KBM-7 (cell line): ENCODE measurements at places on chromosomes 4 and X.

DNA sequence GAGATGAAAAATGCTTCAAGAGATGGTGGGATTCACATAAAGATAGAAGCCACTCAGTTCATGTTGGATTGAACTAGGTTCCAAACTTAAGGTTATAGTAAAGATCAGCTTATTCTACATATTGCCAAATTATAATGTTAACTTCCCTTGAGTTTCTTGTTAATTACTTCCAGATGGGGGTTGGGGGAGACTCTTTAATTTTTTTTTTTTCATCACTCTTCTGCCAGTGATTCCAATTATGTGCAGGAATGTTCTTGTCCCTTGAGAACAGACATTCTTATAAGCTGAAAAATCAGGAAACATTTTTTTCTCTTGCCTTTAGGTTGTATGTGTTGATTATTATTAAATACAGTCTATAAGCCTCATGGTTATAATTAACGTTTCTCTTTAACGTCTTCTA lies 30.0 kb downstream of the MND1 start:
- no peak for DNase-seq

DNA sequence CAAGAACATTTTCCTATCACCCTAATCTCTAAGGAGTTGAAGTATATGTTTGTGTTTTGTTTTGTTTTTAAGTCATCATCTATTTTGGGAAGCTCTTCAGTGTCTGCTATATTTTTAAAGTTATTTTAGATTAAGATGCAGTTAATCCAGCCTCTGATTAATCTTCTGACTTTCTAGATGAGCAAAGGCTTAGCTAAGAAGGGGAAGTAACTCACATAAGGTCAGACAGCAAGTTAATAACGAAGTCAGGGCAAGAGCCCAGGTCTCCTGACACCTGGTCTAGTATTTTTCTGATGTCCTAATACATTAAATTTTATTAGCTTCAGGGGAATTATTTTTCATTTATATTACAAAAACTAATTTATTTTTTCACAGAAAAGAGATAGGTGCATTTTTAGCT lies 168.5 kb downstream of the SOWAHB start:
- DNase-seq: no peak

GRCh38 chr4:162059656-162060055 lies 104.1 kb downstream of the FSTL5 start:
- no peak for DNase-seq

DNA sequence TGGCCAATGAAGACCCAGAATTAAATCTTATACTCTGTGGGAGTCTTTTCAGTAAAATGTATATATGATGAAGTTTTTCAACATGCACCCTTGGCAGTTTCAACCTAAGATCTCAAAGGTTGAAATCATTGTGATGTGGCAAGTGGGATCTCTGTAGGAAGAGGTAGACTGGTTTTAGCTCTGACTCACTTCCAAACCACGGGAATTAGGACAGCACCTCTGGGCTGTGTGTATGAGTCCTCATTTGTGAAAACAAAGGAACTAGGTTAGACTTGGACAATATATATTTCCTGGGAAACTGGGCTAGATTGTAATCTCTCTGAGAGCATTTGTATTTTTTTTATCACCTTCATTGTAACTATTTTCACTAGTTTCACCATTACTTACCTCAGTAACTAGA lies 333.0 kb downstream of the ADGRL3 start:
- DNase-seq: no peak

DNA sequence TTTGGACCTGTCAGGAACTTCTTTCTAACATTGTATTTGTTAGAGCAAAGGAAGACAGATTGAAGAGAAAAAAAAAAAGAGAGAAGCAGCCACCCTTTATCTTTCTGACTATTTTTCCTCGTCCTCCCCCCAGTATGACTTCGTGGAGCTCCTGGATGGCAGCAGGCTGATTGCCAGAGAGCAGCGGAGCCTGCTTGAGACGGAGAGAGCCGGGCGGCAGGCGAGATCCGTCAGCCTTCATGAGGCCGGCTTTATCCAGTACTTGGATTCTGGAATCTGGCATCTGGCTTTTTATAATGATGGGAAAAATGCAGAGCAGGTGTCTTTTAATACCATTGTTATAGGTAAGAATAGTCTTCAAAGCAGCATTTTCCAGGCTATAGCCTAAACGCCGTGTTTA lies 237.7 kb downstream of the DCTD start:
- DNase-seq: no peak

DNA sequence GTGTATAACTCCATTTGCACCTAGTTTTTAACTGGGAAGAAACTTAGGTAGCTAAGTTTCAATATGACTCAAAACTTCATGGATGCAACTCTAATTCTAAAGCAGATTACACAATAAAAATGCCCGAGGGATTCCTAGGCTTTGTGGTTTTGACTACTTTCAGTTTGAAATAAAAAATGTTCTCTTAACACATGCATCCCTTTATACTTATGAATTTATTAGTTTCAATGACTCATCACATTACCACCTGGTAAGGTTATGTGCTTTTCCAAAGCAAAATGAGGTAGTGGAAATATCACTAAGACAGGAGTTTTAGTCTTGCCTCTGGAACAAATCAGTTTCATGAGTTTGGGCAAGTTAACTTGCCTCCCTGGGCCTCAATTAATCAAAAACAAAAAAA lies 125.5 kb downstream of the OPHN1 start:
- DNase-seq: no peak

DNA sequence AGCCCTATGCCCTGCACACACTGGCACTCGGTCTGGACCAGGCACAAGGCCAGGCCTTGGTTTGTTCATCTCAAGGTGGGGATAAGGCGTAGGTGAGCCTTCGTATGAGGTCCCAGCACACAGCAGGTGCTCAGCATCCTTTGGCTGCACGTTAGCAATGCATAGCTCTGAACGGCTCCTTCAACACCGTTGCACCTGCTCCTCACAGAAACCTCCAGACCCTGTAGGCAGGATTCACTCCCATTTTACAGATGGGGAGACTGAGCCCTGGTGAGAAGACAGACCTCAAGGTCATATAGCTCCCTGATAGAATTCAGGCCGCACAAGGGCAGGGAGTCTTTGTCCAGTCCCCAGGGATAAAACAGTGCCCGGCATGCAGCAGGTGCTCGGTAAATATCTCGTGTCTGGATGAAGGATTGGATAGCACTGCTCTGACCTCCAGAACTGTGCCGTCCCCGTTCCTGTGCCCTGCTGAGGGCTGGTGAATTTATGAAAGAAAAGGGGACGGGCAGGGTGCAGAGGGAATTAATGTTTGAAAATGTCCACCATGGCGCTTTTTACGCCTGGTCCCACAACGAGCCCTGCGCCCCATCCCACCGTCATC lies 2.4 kb downstream of the PPP2R2C start:
- no peak for DNase-seq

GRCh38 chrX:115038406-115038805 lies 21.0 kb upstream of the IL13RA2 start:
- no peak for DNase-seq

DNA sequence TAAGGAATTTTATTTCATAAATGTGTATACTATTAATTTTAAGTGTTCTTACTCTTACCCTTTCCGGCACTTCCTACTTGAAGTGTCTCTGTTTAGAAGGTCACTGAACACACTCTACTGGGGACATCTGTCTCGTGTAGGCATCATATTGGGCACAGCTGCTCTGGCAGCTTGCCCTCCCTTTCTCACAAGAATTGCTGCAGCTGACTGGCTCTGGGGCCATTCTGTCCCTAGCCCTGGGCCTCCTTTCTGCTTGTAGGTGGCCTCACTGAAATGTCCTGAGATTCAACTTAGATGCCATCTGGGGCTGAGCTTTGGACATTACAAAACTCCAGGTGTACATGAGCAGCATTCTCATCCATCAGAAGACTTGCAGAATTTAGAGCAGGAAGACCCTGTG lies 49.6 kb downstream of the SMAD1 start:
- no peak for DNase-seq

GRCh38 chrX:132165651-132166050 lies 37.8 kb upstream of the FRMD7 start:
- no peak for DNase-seq

- no peak for DNase-seq
These were observed 52.2 kb upstream of the FGF13 start for GRCh38 chrX:138763761-138764160.

- no peak for DNase-seq
These were observed 16.0 kb downstream of the ZNF275 start for GRCh38 chrX:153349952-153350351.

DNA sequence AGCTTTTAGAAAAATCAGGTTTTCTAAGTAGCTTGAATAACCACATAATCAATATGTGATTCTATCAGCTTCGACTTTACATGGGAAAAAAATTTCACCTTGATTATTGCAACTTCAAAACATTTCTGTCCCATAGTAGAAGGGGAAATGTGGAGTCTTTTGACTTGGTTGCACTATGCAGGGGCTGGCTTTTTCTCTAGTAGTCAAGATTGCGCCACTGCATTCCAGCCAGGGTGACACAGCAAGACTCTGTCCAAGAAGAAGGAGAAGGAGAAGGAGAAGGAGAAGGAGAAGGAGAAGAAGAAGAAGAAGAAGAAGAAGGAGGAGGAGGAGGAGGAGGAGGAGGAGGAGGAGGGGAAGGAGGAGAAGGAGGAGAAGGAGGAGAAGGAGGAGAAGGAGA lies 84.9 kb downstream of the MAML3 start:
- no peak for DNase-seq

DNA sequence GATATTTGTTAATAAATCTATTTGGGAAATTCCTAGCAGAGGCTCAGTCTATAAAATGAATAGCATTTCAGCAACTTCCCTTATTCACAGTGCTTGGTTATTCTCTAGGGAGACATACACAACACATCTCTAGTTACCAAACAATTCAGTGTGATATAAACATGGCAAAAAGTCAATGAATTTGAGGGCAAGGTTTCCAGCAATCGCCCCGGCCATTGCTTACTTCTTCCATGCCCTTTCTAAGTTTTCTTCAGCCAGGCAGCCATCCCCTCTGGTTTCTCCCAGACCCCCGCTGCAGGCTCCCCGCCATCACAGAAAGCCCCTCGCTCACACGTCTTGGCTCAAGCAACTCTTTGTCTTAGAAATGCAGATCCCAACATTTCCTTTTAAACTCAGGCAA lies 4.4 kb downstream of the TLR7 start:
- DNase-seq: no peak

GRCh38 chr4:67909905-67910584 lies 26.2 kb upstream of the TMPRSS11D start:
- DNase-seq: peak; percentile 37
